Activated T-cell treated with anti-CD3 and anti-CD28 coated beads for 24 hours (primary cell): ENCODE measurements at places on chromosomes 16 and 17.

DNA sequence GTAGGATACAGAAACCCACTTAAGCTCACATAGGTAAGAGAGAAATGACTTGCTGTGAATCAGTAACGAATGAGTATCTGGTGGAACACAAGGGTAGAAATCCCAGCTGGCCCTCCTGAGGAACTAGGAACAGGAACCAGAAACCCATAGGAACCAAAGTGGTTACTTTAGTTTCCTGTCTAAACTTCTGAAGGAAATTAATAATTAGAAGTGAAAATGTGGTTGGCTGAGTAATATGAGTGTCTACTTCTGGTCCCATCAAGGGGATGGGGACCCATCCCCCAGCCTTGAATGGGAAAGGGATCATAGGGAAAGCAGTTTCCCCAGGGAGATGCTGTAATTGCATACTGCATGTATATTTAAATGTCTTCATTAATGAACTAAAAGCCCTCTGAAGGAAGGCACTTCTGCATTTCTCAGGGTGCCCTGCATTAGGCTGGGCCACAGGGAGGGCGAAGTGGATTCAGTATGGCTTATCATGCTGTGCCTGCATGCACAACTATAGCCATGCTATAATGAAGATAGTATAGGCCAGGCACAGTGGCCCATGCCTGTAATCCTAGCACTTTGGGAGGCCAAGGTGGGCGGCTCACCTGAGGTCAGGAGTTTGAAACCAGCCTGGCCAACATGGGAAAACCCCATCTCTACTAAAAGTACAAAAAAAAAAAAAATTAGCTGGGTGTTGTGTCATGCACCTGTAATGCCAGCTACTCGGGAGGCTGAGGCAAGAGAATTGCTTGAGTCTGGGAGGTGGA is 45.6 kb downstream of the CYB5B start:
- DNase-seq, result peak; percentile 21

DNA sequence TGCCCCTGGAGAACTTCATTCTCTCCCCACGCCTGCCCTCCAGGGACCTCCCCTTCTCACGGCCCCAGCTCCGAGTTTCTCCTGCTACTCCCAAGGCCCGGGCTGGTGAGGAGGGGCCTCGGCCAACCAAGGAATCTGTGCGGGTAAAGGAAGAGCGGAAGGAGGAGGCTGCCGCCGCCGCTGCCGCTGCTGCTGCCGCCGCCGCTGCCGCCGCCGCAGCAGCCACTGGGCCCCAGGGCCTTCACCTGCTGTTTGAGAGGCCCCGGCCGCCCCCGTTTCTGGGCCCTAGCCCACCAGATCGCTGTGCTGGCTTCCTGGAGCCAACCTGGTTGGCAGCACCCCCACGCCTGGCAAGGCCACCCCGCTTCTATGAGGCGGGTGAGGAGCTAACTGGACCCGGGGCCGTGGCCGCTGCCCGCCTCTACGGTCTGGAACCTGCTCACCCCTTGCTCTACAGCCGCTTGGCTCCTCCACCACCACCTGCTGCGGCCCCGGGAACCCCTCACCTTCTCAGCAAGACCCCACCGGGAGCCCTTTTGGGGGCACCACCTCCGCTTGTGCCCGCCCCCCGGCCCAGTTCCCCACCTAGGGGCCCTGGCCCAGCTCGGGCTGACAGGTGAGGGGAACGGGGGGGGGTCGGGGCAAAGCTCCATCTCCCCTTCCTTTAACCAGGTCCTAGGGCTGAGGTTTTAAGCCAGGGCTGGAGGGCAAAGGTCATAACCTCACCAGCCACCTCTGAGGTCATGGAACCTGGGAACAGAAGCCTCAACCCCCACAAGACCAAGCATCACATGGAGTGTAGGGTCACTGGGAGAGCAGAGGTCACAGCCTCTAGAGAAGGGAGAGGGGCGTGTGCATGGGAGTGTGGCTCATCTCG is 11.0 kb downstream of the FBRS start:
- DNase-seq, result no peak

- DNase-seq, result no peak
These were observed 1.1 kb downstream of the ATP2A1 start for GRCh38 chr16:28879261-28879840.

DNA sequence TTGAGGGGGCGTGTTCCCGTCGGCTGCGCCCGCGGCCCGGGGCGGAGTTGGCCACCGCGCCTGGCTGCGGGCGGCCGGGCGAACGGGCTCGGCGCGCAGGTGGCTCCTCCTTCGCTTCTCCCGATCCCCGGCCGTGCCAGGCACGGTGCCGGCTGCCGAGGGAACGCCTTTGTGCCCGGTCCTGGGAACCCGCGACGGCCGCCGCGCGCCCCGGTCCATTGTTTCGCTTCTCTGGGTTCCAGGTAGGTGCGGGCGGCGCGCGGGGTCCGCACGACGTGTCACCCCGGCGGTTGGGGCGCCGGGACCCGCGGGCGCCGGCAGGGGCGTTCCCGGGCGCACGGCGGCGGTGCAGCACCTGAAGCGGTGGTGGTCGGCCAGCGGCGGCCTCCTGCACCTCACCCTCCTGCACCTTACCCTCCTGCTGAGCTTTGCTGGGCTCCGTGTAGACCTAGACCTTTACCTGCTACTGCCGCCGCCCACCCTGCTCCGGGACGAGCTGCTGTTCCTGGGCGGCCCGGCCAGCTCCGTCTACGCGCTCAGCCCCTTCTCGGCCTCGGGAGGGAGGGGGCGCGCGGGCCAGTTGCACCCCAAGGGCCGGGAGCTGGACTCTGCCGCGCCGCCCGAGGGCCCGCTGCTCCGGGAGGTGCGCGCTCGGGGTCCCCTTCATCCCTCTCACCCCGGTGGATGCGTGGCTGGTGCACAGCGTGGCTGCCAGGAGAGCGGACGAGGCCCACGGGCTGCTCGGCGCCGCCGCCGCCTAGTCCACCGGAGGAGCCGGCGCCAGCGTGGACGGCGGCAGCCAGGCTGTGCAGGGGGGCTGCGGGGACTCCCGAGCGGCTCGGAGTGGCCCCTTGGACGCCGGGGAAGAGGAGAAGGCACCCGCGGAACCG is 99.9 kb downstream of the EFCAB13 start:
- DNase-seq, result no peak

DNA sequence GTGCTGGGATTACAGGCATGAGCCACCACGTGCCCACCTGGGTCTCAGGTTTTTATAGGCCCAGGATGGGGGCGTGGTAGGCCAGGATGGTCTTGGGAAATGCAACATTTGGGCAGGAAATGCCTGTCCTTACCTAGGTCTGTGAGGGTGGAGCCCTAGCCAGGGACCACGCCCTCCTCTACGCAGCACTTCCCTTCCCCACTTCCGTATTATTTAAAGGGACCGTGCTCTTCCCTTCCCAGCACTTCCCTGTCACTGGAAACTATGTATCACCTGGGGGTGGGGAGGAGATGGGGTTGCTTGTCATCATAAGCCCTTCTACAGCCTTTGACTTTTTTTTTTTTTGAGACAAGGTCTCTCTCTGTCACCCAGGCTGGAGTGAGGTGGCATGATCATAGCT is 238.9 kb upstream of the NLRP1 start:
- no peak for DNase-seq

GRCh38 chr16:19094542-19095365 is 19.0 kb upstream of the ITPRIPL2 start:
- no peak for DNase-seq

- no peak for DNase-seq
These were observed 20.4 kb downstream of the JUP start for GRCh38 chr17:41766135-41766534.

DNA sequence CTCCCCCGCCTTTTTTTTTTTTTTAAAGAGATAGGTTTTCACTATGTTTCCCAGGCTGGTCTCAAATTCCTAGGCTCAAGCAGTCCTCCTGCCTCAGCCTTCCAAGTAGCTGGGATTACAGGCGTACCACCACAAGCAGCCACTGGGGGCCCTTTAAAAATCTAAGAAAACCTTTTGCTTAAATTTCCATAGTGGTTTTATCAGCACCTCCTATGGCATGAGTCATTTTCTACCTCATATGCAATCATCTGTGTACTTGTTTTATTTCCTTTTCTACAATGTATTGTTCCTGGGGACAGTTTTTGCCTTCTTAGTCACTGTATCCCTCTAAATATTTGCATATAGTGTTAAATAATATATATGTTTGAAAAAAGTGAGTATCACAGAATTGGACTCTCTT is 29.2 kb downstream of the GNA13 start:
- peak; percentile 35 for DNase-seq

DNA sequence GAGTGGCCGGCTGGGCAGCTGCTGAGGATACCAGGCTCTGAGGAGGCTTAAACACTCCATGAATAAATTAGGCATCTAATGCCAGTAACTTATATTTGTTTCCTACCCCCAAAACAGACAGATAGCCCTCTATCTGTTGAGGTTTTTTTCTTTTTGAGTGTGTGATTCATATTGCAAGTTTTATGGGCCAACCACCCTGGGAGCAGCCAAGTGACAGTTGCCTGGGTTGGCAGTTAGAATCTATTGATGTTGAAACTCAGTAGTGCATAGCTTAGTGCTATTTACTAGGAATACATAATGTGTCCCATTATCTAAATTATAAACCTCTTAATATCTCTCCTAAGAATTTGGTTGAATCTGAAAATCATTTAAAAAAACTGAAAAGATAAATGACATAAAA is 397.4 kb downstream of the CA10 start:
- no peak for DNase-seq

DNA sequence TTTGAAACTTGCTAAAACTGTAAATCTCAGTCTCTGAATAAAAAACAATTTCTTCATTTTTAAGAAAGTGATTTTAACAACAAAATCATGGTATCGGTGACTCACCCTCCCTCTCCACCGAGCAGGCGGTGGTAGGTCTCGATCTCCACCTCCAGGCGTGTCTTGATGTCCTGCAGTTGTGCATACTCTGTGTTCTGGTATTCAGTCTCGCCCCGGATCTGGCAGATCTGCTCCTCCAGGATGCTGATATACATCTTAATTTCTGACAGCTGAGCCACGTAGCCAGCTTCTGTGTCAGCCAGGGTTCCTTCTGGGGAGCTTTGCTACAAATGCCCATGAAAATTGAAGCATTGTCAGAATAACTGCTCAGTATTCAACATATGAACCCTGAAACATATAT is 15.4 kb upstream of the KRT24 start:
- DNase-seq, result no peak

GRCh38 chr16:4184038-4184702 is 57.7 kb downstream of the SRL start:
- no peak for DNase-seq

DNA sequence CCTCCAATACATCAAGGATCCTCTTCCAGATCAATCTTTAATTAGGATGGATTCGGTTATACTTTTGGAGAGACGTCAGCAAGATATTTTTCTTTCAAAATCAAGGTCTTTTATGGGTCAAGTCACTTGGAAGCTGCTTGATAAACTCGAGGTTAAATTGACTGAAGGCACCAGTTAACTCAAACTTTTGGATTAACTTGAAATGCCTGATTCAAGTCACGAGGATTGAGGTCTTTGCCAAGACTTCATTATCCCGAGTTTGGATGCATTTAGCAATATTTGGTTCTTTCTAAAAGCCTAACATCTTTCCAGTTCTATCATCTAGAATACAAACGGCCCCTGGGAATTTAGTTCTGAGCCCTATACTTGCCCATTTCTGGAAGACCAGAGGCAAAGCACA is 82.9 kb downstream of the MYH11 start:
- no peak for DNase-seq

DNA sequence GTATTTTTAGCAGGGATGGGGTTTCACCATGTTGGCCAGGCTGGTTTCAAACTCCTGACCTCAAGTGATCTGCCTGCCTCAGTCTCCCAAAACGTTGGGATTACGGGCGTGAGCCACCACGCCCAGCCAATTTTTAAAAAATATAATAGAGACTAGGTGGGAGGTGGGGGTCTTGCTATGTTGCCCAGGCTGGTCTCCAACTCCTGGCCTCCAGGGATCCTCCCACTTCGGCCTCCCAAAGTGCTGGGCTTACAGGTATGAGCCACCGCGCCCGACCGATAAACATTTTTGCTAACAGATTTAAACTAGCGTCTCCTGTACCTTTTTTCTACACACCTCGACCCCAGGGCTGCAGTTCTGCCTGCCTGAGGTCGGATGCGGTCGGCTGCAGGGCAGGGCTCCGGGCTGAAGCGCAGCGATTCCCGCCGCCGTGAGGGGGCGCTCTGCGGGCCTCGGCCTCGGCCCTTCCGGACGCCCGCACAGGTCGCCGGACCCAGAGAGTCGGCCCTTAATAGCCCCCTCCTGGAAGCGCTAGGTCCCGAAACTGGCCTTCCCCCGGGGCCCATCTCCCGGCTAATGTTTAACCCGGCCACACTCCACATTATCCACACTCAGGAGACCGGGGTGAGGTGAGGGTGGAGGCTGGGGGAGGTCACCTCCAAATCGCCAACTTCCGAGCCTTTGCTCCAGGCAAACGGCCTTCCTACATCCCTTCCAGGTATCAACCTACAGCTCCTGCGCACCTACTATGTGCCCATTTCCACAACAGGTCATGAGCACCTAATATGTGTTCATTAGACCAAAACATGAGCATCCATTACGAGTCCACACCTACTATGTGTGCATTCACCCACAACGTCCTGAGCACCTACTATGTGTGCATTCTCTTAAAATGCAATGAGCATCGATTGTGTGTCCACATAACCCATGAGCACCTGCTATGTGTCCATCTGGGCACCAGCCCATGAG is 2.0 kb upstream of the GLIS2 start:
- DNase-seq, result no peak

GRCh38 chr17:54063639-54064038 is 240.9 kb downstream of the KIF2B start:
- no peak for DNase-seq

- no peak for DNase-seq
These were observed 8.7 kb downstream of the MMP15 start for GRCh38 chr16:58034128-58034685.

GRCh38 chr17:80693511-80693910 is 148.9 kb downstream of the RPTOR start:
- DNase-seq, result no peak

DNA sequence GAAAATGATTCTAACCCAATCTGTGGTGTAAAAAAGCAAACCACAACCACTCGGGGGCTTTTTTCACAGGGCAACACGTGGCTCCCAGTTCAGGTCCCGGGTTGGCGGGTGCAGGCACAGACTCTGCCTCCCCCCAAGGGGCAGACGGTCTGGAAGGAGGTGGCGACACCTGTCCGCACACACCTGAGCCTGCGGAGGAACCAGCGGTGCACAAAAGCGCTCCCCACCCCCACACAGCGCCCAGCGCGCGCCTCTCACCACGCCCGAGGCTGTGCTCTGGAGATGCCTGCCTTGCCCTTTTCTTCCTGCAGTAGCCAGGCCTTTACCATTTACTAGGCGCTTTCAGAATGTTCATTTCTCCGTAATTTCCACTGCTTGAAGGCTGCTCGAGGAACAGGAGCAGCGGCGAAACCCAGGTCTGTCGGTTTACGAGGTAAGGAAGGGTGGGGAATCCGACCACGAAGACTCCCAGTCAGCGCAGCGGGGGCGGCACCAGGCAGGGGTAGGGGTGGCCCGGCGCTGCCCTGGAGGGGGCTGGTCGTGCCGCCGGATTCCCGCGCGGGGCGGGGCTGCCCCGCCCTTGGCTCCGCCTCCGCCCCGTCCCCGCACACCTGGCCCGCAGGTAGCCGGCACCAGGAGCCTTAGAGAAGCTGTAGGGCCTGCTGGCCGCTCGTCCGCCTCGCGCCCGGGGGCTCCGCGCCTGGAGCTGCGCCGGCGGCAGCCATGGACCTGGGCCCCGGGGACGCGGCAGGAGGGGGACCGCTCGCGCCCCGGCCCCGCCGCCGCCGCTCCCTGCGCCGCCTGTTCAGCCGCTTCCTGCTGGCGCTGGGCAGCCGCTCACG is at the start of gene USP43:
TSS of gene USP43 (plus strand) at position 608 of the 842 bp plus-strand sequence. CDS start at position 724, 116 bp downstream.
- no peak for DNase-seq
